ENCODE measurements at places on chromosomes 5 and 9.

GRCh38 chr5:135140446-135141204, 106.6 kb upstream of the PITX1 start:
- peak; percentile 31 for ATAC-seq

- ATAC-seq, result no peak
These were observed 151.5 kb upstream of the PITX1 start for GRCh38 chr5:135185481-135186065.

DNA sequence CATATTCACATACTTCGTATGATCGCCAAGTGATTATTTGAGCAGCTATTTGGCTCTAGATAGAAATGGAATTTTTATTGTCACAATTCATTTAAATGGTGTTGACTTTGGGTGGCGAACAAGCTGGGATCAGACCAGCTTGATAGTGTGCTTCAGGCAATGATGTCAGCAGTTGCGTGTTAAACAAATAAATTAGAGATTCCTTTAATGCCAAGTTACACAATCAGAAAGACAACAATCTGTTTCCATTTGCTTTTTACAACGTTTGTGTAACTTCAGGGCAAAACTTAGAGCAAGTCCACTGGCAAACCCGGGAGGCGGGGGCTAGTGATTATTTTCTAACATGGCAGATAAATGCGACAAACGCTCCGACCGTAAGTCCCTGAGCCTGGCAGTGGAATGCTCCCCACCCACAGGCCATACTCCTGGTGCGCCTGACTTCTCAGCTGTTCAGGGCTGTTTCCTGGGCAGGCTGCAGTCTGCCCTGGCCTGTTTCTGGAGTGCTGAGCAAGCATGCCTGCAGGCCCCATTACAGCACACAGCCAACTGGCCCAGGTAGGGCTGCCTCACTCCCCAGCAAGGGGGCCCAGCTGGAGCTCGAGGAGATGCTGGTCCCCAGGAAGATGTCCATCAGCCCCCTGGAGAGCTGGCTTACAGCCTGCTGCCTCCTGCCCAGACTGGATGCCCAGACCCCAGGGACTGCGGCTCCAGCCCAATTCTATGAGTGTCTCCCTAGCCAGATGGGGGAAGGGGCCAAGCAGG, 88.7 kb downstream of the BASP1 start:
- ATAC-seq, result no peak

DNA sequence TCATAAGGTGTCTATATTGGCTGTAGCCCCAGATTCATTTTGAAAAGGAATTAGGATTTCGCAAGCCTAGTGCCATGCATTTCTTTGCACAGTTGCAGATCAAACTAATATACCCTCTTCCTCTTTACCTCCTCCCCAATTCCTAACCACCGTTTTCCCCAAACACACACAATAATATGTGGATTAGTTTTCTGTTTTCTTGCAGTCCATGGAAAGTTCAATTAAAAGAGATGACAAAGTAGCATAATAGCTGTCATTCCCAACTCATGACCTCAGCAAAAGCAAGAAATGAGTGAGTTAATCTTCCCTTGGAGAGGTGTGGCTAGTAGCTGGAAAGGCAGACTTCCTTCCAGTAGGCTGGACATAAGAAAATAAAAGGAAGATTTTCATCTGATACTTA, 349.1 kb downstream of the TMEM232 start:
- ATAC-seq, result no peak

DNA sequence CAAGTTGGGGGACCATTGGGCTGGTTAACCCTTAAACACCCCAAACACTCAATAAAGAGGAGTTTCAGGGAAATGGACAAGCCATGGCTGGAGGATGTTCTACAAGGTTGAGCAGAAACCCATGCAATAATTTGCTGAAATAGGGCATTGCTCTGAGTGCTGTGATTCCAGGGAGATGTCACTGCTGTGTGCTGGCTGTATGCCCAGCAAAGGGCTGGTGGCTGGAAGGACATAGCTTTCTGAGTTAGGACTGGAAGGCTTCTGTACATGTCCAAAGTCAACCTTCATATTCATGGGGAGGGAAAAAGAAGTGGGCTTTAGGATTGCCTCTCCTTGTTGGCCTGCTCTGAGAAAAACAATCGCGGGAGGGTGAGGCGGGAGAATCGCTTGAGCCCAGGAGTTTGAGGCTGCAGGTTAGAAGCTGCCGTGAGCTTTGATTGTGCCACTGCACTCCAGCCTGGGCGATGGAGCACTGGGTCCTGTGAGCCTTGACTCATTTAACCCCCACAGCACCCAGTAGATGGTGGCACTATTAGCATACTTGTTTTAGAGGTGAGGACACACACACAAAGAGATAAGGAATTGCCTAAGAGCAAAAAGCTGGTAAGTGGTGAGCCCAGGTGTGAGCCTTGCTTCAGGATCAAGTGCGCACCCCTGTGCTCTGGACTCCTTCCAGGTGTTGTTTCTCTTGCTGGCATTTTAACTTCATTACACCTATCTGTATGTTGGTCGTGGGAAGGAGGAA, 20.4 kb downstream of the IL12B start:
- no peak for ATAC-seq

DNA sequence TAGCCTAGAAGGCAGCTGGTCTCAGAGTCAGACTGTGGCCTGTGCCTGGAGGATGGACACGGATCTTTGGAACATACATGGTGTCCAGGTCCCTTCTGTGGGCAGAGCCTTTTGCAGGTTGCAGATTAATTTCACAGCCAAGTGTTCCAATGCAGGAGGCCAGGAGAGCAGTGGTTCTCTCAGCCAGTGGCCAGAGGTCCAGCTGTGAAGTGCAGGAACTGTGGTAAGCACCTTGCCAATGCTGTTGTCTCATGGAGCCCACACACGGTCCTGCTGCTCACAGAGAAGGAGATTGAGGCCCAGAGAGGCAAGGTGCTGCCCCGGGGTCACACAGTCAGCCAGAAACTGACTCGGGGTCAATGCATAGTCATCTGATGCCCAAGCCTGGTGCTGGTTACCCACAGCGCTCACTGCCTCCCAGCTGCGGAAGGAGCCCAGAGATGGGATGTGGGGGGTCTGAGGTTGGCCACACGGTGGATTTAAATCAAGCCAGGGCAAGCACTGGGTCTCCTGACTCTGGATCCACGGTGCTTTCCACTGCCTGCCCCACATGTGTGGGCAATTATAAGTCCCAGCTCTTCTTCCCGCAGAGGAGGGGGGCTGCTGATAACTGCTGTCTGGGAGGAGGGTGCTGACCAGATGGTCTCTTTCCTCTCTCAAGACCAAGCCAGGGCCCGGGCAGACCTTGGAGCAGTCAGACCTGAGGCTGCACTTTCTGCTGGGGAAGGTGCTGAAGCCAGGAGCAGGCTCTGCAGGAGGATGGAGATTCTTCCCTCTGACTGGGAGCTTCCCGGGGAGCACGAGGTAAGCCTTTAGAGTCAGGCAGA, 2.8 kb downstream of the PDGFRB start:
- no peak for ATAC-seq

- ATAC-seq, result no peak
These were observed 91.4 kb downstream of the TSSK1B start for GRCh38 chr5:113343343-113343742.

DNA sequence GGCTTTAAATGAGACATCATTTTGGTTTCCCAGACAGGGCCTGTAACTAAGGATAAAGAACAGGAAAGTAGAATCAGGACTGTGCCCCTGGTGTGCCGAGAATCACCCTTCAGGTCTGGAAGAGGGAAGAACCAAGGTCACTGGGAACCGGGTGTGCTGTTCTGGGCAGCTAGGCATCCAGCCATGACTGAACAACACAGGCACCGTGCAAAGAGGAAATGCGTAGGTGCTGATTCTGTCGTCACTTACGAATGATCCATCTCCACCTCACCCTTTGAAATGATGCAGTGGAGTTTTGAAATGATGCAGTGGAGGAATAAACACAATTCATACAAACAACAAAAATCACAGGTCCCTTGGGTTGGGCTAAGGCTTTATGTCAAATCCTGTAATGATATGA, 64.4 kb downstream of the MAP1B start:
- ATAC-seq, result peak; percentile 74

Measured in stimulated activated memory B cell treated with anti-CD40 and anti-IgM and Interleukin-4, amounts not matched to agents 10 μg/mL and 1 μg/mL and 100 μg/mL, for 72 hours (primary cell).